Effector CD8-positive, alpha-beta T cell (primary cell): ENCODE measurements at places on chromosomes 3 and 15.
A peak's percentile ranks its signal among the peaks of the same experiment; 100 is the strongest.

- no peak for DNase-seq
Observed at GRCh38 chr3:54713455-54713854, 214.4 kb downstream of the LRTM1 start.

DNA sequence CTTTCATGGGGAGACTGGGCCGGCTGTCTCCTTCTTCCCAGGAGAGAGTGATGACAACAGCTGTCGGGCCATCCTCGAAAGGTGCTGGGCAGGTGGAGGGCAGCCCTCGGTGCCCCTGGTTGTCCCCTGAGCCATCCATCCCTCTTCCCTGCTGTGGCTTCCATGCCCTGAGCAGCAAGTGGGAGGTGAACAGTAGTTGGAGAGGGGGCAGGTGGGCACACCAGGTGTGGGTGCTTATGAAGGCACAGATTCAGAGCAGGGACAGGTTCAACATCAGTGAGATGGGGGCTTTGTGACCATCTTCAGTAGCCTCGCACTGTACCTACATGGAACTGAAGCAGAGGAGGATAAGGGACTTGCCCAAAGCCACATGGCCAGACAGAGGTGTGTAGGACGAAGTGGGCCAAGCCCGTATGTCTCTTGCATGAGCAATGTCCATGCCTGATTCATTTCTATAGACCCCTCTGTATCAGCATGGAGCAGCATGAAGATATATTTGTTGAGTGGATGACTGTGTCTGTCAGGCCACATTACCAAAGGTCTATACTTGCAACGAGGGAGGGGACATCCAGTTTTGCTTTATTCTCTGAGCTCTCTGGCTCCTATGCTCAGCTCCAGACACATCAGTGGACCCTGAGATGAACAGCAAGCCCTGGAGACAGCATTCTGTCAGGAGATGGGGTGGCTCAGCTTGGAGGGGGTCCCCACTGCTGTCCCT is 107.8 kb downstream of the FBLN2 start:
- no peak for DNase-seq

GRCh38 chr3:128145279-128145678 is 8.0 kb upstream of the EEFSEC start:
- DNase-seq, result no peak

- no peak for DNase-seq
Observed at GRCh38 chr3:143482106-143483088, 362.8 kb downstream of the CHST2 start.

DNA sequence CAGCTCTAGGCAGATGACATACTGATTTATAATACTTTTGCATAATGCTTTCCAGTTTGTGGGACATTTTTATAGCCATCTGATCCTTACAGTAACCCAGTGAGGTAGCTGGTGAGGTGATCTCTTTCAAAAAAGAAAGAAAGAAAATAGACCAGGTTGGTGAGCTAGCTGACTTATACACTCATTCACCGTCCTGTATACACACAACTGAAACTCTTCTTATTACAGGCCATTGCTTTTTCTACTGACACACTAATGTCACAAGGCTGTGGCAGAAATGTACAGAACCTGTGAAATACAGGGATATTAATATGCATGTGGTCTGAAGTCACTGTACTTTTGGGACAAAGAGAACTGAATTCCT is 150.2 kb upstream of the BHLHE40 start:
- DNase-seq, result no peak

- no peak for DNase-seq
Observed at GRCh38 chr15:95417761-95418160, 912.7 kb upstream of the NR2F2 start.

DNA sequence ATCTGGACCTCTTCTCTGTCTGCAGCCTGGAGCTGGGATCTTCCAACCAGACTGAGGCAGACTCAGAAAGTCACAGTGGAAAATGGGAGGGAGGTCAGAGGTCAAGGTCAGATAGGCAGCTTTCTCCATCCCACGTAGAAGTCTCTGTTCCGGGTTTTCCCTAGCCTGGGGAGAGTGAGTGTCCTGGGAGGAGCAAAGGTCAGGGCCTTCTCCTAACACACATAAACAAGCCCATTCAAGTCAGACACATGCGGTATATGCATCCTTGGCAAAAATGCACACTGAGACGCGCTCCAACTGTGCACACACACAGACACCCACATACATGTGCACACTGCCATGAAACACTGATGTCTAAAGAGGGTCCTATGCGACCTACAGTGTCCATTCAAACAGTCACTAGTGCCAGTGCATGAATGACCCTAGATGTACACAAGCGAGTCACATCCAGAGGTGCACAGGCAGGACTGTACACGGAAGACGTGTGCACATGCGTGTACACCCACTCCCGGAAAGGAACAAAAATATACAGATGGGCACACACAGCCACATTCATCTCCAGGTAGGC is 681 bp downstream of the TWF2 start:
- DNase-seq, result no peak

GRCh38 chr3:129603561-129603942 is 2.9 kb downstream of the PLXND1 start:
- no peak for DNase-seq

- DNase-seq, result no peak
Observed at GRCh38 chr15:75479670-75480069, 28.2 kb upstream of the SIN3A start.

DNA sequence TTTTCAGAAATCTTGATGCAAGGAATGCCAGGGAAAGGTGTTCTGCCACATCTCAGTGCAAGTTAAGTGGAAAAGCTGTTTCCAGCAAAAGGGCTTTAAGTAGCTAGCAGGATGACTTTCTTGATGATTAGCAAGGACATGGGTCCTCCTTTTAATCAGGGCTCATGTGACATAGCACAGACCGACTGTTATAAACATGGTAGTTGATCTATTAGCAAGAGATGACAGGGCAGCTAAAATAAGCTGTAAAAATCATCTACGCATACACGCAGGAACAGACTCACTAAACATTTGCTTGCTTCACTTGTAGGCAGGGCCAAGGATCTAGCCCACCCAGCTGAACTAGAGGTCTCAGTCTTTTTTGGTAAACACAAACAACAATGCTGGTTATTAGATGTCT is 69.0 kb downstream of the GOLIM4 start:
- no peak for DNase-seq

- no peak for DNase-seq
Observed at GRCh38 chr15:45399381-45400212, 21.3 kb upstream of the GATM start.

DNA sequence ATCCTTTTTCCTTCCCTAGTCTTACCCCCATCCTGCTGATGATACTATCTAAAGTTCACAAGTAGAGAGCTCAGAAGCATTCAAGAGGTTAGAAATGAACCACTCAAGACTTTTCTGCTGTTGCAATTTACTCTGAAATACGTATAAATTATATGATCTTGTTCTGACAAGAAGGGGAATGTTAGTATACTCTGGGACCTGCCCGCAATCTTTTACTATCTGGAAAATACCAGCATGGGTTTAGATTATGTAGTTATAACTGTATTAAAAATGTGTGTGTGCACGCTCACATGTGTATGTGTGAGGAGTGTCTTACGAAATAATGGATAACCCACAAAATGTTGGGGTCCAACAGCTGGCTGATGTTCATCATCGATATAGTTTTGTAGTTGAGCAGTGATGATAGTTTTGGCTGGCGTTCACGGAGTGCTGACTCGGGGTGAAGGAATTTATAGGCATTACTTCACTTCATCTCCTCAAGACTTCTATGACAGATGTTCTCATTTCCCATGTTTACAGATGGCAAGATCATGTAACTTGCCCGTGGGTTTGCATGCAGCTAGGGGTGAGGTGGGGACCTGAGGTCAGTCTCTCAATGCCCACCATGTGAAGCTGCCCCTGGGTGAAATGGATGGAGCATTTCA is 297.5 kb upstream of the LYSMD4 start:
- no peak for DNase-seq

GRCh38 chr3:145177828-145178227 is 983.2 kb downstream of the PLOD2 start:
- no peak for DNase-seq

- DNase-seq, result no peak
Observed at GRCh38 chr3:14129296-14129695, 4.4 kb downstream of the TMEM43 start.

DNA sequence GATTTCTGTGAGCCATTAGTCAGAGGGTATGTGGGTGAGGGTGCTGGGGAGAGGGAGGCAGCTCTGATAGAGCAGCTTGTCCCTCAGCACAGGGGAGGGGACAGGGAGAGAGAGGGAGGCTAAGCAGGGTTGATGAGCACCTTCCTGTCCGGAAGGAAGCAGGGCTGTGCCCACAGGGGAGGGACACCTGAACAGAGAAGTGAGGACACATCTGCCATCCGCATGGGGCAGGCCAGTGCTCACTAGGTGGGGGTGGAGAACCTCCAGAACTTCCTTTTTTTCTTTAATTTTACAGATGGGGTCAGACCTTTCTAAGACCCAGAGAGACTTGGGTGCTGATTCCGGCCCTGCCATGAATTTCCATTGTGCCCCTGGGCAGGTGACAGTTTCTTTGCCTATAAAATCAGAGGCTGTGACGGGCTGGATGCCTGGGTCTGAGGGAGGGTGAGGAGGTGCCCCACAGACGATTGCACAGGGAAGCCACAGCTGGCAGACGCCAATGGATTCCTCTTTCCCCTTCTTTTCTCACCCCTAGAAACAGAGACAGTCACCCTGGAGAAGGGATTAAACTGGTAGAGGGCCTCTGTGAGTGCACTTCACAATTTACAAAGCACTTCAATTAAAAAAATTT is 4.1 kb upstream of the TGM5 start:
- DNase-seq, result no peak

GRCh38 chr15:56243163-56244037 is at the start of gene RFX7:
TSS of gene RFX7 (minus strand) at chr15:56243879. CDS start at chr15:56243285, 594 bp downstream.
- DNase-seq, result peak; percentile 65

DNA sequence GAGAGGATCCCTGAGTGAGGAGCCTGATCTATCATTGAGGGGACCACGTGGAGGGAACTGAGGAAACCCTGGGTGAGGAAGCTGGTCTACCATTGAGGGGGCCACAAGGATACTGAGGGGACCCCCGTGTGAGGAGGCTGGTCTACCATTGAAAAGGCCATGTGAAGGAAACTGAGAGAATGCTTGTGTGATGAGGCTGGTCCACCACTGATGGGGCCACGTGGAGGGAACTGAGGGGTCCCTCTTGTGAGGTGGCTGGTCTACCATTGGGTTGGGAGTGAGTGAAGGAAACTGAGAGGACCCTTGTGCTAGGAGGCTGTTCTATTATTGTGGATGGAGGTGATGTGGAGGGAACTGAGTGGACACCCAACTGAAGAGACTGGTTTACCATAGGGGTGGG is 161.3 kb downstream of the FBLN2 start:
- no peak for DNase-seq

GRCh38 chr3:187264021-187264420 is 27.5 kb downstream of the MASP1 start:
- DNase-seq, result no peak

DNA sequence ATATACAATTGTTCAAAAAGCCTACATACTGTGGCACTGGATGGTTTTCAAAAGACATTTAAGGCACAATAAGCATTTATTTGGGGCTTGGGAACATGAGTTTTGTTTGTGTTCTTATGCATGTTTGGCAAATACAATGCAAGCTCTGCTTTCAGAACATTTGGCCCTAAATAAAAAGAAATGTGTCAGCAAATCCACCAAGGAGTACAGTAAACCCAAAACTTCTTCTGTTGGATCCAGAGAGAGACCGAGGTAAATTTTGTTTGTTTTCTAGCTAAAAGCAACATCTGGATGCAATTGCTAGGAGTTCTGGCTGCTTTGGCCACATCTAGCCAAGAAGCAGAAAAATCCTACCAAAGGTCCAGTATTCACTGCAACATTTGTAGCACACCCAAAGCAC is 168.8 kb downstream of the DCLK3 start:
- no peak for DNase-seq

DNA sequence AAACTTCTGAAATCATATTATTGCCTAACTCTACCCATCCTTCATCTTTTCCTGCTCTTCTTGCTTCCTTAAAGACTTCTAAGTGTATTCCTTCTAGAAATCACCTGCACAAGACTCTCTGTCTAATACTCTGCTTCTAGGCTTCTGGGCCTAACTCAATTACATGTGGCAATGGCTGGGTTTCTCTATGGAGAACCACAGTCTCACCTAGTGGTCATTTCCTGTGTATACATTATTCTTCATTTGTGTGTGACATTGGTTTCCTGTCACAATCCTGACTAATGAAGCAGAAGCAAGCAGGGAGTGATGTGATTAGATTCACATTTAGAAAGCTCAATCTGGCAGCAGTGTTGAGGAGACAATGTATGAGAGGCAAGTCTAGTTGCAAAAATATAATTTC is 16.9 kb upstream of the CLDN1 start:
- no peak for DNase-seq
